ENCODE measurements at places on chromosomes 1 and 21.

GRCh38 chr1:109516872-109517271 is 7.3 kb upstream of the AMIGO1 start:
- DNase-seq, result no peak

- no peak for DNase-seq
Observed at GRCh38 chr1:65177457-65177856, 29.5 kb downstream of the AK4 start.

- no peak for DNase-seq
Observed at GRCh38 chr1:210607361-210607760, 278.7 kb downstream of the HHAT start.

DNA sequence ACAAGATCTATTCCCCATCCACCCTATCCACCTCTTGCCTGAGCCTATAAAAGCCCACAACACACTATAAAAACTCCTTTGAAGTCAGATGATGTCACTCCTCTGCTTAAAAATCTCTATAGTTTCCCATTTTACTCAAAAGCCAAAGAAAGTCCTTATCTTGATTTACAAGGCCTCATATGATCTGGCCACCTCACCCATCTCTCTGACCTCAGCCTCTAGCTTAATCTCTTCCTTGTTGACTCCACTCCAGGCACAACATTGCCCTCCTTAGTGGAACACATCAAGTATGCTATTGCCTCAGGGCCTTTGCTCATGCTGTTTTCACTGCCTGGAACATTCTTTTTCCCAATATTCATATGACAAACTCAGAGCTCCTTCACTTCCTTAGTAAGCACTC is 33.3 kb downstream of the ZNF281 start:
- no peak for DNase-seq

GRCh38 chr1:9827558-9828185 is 3.9 kb upstream of the CLSTN1 start:
- DNase-seq, result no peak

DNA sequence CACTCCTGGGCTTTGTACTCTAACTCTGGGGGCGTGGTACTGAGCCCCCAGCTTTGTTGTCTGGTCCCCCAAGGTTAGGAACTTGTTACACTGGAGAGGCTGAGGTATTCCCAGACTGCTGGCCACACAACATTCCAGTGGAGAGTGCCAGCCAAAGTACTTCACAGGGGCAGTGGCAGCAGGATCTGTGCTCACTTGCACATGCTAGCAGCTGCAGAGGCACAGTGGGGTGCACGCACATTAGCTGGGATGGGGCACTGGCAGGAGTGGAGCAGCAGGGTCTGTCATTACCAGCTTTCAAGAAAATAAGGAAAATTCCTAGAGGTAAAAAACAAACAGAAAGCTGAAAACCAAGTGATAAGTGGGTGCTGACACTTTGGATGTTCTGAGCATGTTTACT is 31.0 kb downstream of the ZNF691 start:
- DNase-seq, result no peak

GRCh38 chr1:242187816-242188215 is 188.9 kb upstream of the MAP1LC3C start:
- DNase-seq, result no peak

DNA sequence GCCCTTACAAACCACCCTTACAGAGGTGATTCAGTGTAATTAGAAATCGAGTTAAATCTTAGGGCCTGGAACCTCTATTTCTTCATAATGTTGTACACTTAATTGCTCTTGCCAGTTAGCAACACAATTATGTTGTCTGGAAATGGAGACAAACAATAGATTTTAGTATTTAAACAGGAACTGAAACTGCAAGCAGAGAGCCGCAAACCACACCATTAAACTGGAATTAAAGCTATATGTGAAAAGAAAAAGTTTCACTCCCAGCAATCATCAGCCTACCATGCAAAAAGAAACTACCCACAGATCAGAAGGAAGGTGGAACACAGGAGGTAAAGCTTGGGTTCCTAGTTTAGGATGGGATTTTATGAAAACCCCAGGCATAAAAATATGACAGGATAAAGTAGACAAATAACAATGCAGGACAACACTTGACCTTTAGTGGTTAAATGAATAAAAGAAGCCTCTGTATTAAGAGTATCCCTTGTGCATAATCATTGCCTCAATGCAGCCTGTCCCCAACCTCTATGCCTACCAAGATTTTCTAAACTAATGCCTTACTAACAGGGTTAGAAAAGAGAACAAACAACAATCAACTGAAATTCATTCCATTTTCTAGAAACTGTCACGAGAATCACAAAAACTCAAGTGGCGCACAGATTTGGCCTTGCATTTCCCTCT is 304.3 kb upstream of the ESRRG start:
- DNase-seq, result no peak

DNA sequence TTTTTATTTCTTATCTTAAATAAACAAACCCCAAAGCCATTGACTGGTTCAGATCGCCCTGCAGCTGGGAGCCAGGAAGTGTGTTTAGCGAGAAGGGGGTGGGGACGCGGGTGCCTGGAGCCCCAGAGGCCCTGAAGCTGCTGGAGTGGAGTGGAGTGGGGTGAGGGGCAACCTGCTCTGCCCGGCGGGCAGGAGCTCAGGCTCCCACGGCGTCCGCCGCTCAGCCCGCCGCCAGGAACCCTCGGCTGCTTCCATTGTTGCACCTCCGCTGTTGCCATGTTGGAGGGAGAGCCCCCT is 673 bp downstream of the PIK3C2B start:
- DNase-seq, result peak; percentile 31

DNA sequence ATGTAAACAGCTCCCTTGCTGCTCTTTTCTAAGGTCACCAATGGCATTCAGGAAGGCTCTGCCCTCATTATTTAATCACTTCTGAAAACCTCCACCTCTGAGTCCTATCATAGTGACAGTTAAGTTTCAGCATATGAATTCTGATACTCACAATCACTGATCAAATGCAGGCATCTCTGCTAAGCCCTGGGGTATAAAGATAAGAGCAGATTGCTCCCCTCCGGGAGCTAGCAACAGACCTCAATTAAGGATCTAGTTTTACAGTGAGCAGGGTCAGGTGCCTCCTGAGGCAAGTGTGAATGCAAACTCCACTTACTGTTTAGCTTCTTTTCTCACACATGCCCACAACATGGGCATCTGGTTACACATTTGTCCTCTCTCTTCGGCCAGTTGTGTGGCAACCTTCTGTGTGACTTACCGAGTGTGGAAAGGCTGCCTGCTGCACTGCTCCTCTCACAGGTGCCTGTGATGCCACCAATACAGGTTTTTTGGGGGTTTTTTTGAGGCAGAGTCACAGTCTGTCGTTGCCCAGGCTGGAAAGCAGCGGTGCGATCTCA is 15.0 kb downstream of the IL10RB start:
- no peak for DNase-seq

- no peak for DNase-seq
Observed at GRCh38 chr1:6726253-6726652, 24.6 kb upstream of the DNAJC11 start.

DNA sequence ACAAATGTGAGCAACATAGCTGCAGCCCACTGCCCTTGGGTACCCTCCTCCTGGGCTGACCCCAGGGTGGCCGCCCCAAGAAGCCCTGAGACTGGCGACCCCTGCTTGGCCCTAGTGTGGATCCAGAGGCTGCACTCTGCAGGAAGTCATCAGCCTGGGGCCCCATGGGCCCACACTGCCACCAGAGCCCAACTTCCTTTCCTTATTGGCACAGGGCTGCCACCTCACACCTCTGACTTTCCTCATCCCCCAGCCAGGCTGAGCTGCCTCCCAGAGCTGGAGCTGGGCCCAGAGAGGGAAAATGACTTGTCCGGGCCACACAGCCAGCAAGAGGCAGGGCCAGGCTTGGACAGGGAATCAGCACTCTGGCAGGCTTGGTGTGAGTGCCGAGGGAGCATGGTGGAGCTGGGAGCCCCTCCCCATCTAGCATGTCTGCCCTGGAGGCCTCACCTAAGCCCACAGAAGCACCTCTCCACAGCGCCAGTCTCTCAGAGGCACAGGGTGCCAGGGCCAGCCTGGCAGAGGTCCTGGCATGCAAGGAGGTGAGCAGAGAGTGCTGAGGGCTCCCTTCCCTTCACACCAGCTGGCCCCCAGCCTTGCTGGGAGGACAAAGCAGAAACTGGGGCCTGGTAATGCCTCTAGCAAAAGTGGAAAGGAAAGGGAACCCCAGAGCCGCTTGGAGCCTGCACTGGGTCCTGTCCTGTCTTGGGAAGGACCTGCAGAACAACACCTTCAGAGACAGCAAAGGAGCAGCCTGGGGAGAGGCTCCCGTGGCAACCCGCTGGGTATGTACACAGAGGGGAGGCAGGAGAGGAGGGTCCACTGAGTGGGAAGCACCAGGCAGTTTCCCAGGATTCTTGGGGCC is 3.2 kb downstream of the RAP1GAP start:
- no peak for DNase-seq

- no peak for DNase-seq
Observed at GRCh38 chr21:33791073-33791472, 124.5 kb downstream of the ATP5PO start.

GRCh38 chr21:45444385-45444784 is 39.4 kb downstream of the COL18A1 start:
- no peak for DNase-seq
